Breast epithelium (tissue), 4 donors: ENCODE measurements at places on chromosomes 2 and 18. TPM values are rescaled to one million over a fixed set of nuclear protein-coding genes. Genes with fewer than 3 reads are reported as not detected.

- H3K4me3 ChIP-seq, result no peak overlapping the region
- H3K36me3 ChIP-seq, result no peaks in the 10 kb centered on the region
- peak overlapping the region; percentile 4 for H3K27ac ChIP-seq
Measured at GRCh38 chr2:18046558-18047212, 168.2 kb downstream of the KCNS3 start.

DNA sequence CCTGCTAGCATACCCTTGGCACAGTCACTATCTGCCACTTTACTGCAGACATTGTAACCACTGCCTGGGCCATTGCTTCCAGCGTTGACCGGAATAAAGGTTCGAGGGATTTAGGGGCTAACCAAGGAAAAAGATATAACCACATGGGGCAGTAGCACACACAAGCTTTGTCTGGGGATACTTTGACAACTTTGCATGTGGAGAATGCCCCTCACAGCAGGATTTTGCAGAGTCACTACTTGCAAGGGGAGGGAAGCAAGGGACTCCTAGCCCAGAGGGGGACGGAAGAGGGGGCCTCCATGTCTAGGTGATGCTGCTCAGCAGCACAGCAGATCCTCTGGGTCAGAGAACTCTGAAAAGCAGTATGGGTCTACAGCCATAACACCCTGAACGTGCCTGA is 138.7 kb downstream of the SPP2 start:
- no peak for DNase-seq
- H3K36me3 ChIP-seq, result no peaks in the 10 kb centered on the region
- no peaks in the 10 kb centered on the region for H3K27me3 ChIP-seq

DNA sequence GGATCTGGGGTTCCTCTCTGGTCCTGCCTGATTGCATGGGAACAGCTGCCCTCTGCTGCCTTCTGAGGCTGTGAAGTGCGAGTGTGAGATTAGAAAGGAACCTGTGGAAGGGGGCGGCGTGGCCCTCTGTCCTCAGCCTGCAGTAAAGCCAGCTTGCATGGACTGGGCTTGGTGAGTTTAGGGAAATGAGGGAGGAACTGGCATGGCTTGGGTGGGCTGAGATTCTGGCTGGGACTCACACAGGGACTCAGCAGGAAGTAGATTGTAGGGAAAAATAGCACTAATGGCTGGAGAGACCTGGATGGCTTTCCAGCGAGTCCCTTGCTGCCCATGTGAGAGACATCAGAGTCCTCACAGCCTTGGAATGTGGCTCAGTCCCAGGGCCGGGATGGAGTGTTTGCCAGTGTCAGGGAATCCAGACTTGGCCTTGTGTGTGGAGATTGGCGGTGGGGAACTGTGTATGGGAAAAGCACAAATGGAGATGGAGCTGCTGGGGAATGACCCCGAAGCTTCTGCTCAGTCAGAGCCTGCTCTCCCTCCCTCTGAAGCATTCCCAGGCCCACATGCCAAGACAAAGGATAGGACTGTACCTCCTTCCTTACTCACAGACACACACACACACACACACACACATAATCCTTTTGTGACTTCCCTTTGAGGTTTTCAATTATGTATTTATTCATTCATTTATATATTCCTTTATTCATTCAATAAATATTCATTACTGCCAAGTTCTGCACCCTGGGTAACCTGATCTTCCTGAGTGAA is 115.4 kb downstream of the ACAA2 start:
- H3K4me3 ChIP-seq, result no peak overlapping the region
- DNase-seq, result no peak
- no peaks in the 10 kb centered on the region for H3K36me3 ChIP-seq
- no peak overlapping the region for H3K27ac ChIP-seq
- H3K4me1 ChIP-seq, result no peaks in the 10 kb centered on the region
- no peaks in the 10 kb centered on the region for H3K27me3 ChIP-seq

GRCh38 chr2:98730707-98731040 is 258 bp downstream of the MGAT4A start:
- H3K4me3 ChIP-seq, result peak overlapping the region; percentile 98
- H3K36me3 ChIP-seq, result no peaks in the 10 kb centered on the region
- H3K4me1 ChIP-seq, result peaks cover 2% of the 10 kb centered on the region
- no peaks in the 10 kb centered on the region for H3K27me3 ChIP-seq
- peak overlapping the region; percentile 80 for H3K27ac ChIP-seq
- DNase-seq, result no peak

DNA sequence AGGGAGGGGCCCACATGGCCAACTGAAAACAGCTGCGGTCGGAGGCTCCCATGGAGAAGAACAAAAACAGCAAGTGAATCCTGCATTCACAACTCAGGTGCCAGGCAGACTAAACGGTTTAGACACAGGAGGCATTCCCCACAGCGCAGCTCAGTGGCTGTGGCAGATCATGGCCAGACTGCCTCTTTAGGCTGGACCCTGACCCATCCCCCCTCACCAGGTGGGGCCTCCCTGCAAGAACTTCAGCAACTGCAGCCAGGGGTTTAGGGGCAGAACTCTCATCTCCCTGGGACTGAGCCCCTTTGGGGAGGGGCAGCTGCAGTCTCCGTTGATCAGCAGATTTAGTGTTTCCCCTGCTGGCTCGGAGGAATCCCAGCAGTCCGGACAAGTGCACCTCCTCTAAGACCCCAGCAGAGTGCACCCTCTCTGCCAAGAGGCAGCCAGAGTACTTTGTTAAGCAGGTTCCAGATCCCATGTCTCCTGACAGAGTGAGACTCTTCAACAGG is 346.7 kb downstream of the SS18 start:
- H3K36me3 ChIP-seq, result no peaks in the 10 kb centered on the region
- H3K27ac ChIP-seq, result no peak overlapping the region
- DNase-seq, result no peak
- no peaks in the 10 kb centered on the region for H3K4me1 ChIP-seq

DNA sequence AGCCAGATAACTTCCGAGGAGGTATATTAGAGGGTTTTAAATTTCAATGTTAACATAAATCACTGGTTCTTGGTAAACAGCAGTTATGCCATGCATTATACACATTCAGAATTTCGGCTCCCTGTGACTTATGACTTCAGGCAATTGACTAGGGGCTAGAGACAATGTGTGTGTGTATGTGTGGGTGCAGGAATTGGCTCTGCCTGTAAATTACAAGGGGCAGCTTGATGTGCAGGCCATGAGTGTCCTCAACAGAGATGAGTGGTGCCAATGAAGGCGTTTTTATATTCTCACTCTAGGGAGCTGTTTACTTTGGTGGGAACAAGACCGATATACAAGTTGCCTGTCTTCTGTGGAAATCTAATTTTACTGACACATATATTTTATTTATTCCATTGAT is 161.6 kb downstream of the CSRNP3 start:
- no peaks in the 10 kb centered on the region for H3K36me3 ChIP-seq
- H3K27ac ChIP-seq, result no peak overlapping the region
- H3K4me3 ChIP-seq, result no peak overlapping the region
- no peaks in the 10 kb centered on the region for H3K4me1 ChIP-seq
- DNase-seq, result no peak

DNA sequence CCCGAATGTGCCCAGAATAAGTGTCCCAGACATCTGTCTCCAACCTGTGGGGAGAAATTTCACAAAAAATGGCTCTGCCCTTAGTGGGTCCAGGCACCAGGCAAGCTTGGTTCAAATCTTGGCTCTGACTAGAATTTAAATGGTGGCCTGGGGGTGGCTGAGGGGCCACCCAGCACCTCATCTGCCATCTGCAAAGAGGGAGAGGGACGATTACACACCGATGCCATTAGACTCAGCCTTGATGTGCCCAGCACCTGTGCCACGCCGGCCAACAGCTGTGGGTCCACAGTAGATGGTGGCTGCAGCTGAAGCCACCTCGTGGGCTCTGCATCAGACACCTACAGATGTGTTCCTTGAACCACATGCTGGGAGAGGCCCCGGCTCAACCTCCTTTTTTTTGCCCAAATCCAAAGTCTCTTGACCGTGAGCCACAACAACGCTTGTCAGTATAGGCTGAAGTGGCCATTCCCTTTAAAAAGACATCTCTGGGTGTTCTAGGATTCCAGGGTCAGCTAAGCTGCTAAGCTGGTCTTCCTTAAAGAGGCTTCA is 222.0 kb upstream of the RAB6C start:
- DNase-seq, result no peak
- no peak overlapping the region for H3K4me3 ChIP-seq
- no peaks in the 10 kb centered on the region for H3K36me3 ChIP-seq

- H3K4me3 ChIP-seq, result no peak overlapping the region
- H3K27ac ChIP-seq, result no peak overlapping the region
- no peaks in the 10 kb centered on the region for H3K27me3 ChIP-seq
- no peak for DNase-seq
Measured at GRCh38 chr2:103656558-103656957, 894.7 kb downstream of the TMEM182 start.

DNA sequence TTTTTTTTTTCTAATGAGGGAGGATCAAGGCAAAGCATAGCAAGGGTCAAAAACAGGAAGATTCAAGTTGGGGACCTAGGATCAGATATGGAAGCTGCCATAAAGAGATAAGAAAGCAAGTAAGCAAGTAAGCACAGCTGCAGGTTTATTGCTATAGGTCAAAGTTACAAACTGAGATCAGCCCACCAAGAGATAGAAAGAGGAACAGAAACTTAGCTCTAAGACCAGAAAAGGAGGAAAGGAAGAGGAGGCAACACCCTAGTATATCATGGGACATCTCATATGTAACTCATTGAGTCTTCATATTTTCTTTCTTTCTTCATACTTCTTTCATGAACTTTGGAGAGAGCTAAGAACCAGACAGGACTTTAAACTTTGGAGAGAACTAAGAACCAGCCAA is 295.9 kb upstream of the CRIM1 start:
- DNase-seq, result no peak
- H3K4me3 ChIP-seq, result no peak overlapping the region
- no peak overlapping the region for H3K27ac ChIP-seq
- H3K36me3 ChIP-seq, result no peaks in the 10 kb centered on the region
- H3K4me1 ChIP-seq, result no peaks in the 10 kb centered on the region

GRCh38 chr2:1602278-1603010 is 141.9 kb downstream of the PXDN start:
- H3K36me3 ChIP-seq, result no peaks in the 10 kb centered on the region
- DNase-seq, result no peak
- no peak overlapping the region for H3K4me3 ChIP-seq
- H3K27me3 ChIP-seq, result no peaks in the 10 kb centered on the region
- H3K27ac ChIP-seq, result peak overlapping the region; percentile 89

DNA sequence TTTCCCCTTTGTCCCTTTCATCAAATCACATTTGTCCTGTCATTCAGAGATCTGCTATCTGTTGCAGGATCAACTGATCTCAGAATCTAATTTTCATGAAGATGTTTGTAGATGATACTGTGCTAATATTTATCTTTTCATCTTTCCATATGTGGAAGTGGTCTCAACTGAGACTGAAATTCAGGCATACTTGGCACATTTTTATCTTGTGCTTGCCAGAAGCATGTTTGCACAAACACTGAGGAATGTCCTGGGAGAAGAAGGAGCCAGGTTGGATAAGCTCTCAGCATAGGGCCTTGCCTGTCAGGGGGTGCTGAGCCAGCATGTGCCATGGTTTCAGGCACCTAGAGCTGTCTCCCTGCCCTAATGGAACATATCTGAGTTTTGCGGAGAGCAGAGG is 24.5 kb upstream of the MMADHC start:
- no peaks in the 10 kb centered on the region for H3K27me3 ChIP-seq
- no peak for DNase-seq
- no peaks in the 10 kb centered on the region for H3K4me1 ChIP-seq
- no peak overlapping the region for H3K27ac ChIP-seq
- H3K36me3 ChIP-seq, result no peaks in the 10 kb centered on the region

DNA sequence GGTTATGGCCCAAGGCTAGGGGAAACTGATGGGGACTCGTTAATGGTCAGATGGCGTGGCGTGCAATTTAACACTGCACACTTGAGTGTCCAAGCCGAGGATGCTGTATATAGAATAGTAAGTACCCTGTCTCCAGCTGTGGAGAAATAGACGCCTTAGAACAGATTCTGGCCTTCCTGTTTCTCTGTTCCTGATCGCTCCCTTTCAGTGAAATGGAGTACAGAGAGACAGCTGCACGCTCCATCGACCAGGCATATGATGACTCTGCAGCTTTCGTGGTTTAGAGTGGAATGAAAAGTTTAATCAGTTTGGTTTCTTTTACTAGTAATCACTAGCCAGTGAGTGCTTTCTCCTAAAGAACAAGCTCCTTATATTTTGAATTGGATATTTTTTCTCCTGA is 213.4 kb downstream of the NEDD4L start:
- H3K4me1 ChIP-seq, result no peaks in the 10 kb centered on the region
- no peak overlapping the region for H3K4me3 ChIP-seq
- no peaks in the 10 kb centered on the region for H3K27me3 ChIP-seq
- no peak for DNase-seq
- no peak overlapping the region for H3K27ac ChIP-seq
- peaks cover 7% of the 10 kb centered on the region for H3K36me3 ChIP-seq

DNA sequence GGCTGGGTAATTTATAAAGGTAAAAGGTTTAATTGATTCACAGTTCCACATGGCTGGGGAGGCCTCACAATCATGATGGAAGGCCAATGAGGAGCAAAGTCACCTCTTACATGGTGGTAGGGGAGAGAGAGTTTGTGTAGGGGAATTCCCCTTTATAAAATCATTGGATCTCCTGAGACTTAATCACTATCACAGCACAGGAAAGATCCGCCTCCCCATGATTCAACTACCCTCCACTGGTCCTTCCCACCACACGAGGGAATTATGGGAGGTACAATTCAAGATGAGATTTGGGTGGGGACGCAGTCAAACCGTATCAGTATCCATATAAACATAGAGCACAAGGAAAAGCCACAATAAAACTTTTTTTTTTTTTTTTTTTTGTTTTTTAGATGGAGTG is 172.6 kb upstream of the PIEZO2 start:
- H3K36me3 ChIP-seq, result no peaks in the 10 kb centered on the region
- H3K4me3 ChIP-seq, result no peak overlapping the region
- no peak for DNase-seq
- no peaks in the 10 kb centered on the region for H3K4me1 ChIP-seq
- no peak overlapping the region for H3K27ac ChIP-seq

GRCh38 chr2:128347701-128348539 is 29.3 kb upstream of the HS6ST1 start:
- H3K36me3 ChIP-seq, result no peaks in the 10 kb centered on the region
- DNase-seq, result peak; percentile 93
- no peaks in the 10 kb centered on the region for H3K4me1 ChIP-seq
- H3K4me3 ChIP-seq, result no peak overlapping the region

NT5DC4 gene
- not detected for total RNA-seq

STPG4 gene
- not detected for total RNA-seq

C1GALT1C1L gene
- 2.9 TPM for total RNA-seq

TMEM37 gene
- total RNA-seq, result 9.4 TPM

TMEM247 gene
- total RNA-seq, result not detected

RNU2-63P gene
- total RNA-seq, result not detected

CXCR4 gene
- total RNA-seq, result 32.4 TPM

MRO gene
- total RNA-seq, result 0.59 TPM

SATB2 gene
- 12.2 TPM for total RNA-seq

ERMN gene
- 1.4 TPM for total RNA-seq

CREB1 gene
- total RNA-seq, result 45.6 TPM

TCF23 gene
- total RNA-seq, result not detected

PEX13 gene
- 31.5 TPM for total RNA-seq

SLC30A3 gene
- total RNA-seq, result 0.33 TPM

FEZ2 gene
- 48.5 TPM for total RNA-seq

CNTNAP5 gene
- total RNA-seq, result not detected
